Vagina (tissue), 2 donors: ENCODE measurements at places on chromosomes 1 and 21. TPM values are rescaled to one million over a fixed set of nuclear protein-coding genes. Genes with fewer than 3 reads are reported as not detected.

- H3K27me3 ChIP-seq, result no peaks in the 10 kb centered on the region
- DNase-seq, result no peak
- H3K27ac ChIP-seq, result no peak overlapping the region
- H3K4me1 ChIP-seq, result peaks cover 44% of the 10 kb centered on the region
Measured at GRCh38 chr1:212610575-212610967, 2.0 kb downstream of the ATF3 start.

- no peak for DNase-seq
- H3K4me1 ChIP-seq, result no peaks in the 10 kb centered on the region
- no peak overlapping the region for H3K27ac ChIP-seq
- H3K4me3 ChIP-seq, result no peak overlapping the region
Measured at GRCh38 chr1:53728702-53729455, 10.1 kb downstream of the GLIS1 start.

UBL4B gene
- total RNA-seq, result not detected

GRCh38 chr1:88029142-88029541 is 654.9 kb upstream of the PKN2 start:
- H3K27ac ChIP-seq, result no peak overlapping the region
- no peak for DNase-seq
- H3K4me3 ChIP-seq, result no peak overlapping the region
- H3K4me1 ChIP-seq, result no peaks in the 10 kb centered on the region
- H3K27me3 ChIP-seq, result no peaks in the 10 kb centered on the region
- no peaks in the 10 kb centered on the region for H3K36me3 ChIP-seq

WNT4 gene
- total RNA-seq, result 5.2 TPM

DNA sequence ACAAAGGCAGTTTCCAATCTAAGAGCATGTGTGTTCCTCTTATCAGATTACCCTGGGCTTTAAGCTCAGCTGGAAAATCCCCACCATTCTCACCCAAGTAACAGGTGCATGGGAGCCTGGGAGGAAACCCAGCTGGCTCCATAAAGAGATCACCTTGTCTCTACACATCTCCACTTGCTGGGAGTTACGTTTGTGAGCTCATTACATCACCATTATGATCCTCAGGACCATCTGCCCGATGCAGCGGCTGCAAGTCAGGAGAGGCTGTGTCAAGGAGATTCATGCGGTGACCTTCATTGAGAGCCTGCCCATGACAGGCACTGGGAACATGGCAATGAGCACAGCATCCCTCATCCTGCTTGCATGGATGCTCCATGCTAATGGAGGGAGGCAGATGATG is 618.0 kb downstream of the NPHP4 start:
- no peaks in the 10 kb centered on the region for H3K36me3 ChIP-seq
- no peak overlapping the region for H3K4me3 ChIP-seq
- DNase-seq, result no peak
- no peak overlapping the region for H3K27ac ChIP-seq
